ENCODE measurements at places on chromosomes 2 and 18.

GRCh38 chr2:226622484-226622883 is 177.1 kb downstream of the IRS1 start:
- DNase-seq = no peak

DNA sequence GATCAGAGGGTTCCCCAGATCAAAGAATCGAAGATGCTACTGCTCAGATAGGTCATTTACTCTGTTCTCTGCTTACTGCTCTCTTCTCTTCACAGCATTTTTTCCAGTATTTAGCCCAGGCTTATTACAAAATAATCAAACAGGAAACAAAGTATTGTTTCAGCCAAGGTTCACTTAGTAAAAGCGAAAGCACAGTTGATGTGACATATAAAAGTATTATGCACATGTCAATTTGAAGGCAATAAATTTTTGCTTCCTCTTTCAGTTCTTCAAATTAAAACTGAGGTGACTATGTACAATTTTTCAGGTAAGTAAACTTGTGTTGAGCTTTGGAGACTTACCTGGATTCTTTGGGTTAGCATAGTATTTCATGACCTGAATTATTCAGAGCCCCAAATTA is 262.8 kb upstream of the CHST9 start:
- no peak for DNase-seq

DNA sequence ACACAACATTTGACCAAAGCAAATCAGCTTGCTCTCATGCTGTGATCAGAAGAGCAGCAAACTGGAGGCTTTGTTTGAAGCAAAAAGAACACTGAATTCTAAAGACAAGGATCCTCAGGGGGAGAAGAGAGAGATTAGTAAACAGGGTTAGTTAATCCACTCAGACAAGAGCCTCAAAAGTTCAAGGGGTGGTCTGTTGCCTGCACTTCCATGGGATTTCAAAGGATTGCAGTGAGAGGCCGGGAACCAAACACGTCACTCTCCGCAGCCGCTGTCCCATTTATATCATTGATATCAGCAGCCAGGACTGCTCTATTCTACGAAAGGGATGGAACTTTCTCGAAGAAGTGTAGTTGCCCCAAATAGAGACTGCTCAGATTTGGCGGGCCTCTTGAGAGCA is 97.8 kb upstream of the SP3 start:
- DNase-seq = no peak

DNA sequence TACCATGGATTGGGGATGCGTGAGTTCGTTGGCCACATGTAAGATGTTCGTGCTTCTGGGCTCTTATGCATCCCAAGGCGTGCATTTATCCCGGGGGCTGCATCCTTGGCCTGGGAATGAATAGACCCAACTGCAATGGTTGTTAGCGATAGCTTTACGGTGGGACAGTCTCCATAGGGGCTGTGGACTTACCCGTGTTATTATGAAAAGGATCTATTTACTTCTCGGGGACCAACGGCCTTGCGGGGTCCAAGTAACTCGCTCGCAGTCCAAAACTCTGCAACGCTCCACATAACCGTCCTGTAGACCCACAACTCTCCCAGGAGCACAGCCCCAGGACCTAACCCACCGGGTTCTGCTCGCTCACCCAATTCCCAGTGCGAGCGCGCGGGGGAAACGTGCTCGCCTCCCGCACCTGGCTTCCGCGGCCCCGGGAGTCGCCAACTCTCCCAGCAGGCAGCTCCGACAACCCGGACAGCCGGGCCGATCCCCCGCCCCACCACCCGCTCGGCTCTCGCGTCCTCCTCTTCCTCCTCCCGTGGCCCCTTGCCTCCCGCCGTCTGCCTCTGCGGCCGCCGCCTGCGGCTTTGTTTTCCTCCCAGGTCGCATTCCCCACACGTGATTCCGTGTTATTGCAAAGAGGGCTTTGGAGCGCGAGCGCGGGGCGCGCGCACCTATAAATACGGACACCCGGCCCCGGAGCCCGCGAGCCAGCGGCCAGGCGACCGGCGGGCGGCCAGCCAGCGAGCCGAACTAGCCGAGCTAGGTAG is at the start of gene CABLES1:
CABLES1 (plus strand) TSS at position 706 of the 770 bp plus-strand sequence. CDS start 278 bp downstream, outside the sequence.
- no peak for DNase-seq

GRCh38 chr2:39724828-39725144 is 54.3 kb downstream of the THUMPD2 start:
- no peak for DNase-seq

DNA sequence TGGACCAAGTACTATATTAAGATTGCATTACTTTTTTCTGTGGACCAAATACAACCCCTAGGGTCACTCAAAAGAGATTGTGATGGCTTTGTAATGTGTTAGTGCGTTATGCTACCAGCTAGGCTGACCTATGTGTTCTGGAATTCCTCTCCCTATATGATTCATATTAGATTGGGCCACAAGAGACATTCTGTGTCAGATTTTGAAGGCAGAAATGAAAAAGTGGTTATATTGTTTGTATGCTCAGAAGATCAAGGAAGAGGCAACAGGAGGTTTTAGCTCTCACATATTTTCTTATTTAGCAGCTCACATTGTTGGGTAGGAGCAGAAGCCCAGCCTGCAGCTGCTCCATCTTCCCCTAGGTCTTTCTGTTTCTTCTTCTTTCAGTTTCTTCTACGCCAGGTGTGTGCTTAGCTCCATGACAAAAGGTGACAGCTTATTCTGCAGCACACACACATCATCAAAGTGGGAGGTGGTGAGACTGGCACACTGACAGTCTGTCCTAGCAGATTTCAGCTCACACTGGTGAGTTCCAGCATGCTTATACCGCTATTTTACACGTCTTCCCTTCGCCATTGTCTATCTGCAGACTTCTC is 156.8 kb upstream of the UBE2E3 start:
- DNase-seq = no peak
